ENCODE measurements at places on chromosomes 1 and 21. TPM values are rescaled to one million over a fixed set of nuclear protein-coding genes. Genes with fewer than 3 reads are reported as not detected.

DNA sequence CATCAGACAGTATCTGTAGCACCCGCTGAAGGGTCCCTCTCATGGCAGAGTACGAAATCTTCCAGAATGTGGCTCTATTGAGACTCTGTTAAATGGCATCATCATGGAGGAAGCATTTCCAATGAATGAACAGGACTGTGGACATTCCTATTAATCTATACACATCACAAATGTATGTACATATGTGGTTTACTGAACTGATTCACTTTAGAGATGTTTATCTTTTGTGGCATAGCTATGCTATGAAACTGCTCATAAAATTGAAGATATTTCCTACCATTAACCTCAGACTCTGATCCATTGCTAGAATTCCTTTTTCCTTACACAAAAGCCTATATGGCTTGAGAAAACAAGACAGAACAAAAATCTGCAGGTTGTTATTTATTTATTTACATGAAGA lies 259.6 kb upstream of the RRP15 start:
- no peak for DNase-seq

DNA sequence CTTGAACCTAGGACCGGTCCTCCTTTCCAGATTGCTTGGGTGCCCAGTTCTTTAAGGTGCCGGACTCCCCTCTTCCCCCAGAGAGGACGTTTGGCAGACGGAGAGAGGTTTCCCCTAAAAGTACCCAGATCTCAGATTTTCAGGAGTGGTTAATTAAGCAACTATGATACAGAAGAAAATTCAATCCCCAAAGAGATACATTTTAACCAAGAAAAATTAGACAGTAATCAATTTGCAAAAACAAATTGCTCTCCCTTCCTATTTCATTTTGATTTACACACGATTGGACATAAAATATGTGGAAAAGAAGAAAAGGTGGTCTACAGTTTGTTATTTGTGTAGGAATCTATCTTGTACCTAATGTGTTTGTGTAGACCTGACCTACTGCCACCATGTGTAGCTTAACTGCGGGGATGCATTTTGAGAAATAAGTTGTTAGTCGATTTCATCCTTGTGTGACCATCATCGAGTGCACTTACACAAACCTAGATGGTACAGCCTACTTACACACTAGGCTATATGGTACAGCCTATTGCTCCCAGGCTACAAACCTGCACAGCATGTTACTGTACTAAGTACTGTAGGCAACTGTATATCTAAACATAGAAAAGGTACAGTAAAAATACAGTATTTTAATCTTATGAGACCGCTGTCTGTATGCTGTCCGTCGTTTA lies 755 bp downstream of the RPAP2 start:
- DNase-seq: no peak

DNA sequence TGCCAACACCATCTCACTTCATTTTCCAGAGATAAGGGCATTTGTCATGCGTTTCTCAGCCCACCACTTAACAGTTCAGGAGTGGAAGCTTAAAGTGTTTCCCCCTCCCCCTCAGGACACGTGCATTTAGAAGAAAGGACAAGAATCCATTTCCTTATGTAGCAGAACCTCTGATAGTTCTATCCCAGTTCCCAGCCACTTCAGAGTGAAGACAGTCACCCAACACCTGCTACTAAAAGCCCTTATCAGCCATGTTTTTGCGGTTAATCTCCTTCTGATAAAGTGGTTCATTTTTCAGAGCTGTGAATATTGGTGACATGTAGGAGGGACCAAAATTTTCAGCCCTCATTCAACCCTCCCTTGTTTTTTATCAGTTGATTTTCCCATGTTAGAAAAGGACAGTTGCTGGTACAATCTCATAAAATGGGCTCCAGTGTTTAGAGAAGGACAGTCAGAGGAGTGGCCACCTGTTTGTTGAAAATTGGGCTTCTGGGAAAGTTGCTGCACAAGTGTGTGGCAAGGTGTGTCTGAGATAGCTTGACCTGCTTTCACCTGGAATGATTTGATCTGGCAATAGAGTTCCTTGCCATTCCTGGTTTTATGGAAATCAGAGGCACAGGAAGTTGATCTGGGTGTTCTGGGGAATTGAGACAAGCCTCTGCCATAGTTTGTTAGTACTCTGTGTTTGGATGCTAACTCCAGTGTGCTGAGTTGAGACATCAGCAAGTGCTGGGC lies 114.0 kb downstream of the PPP1R12B start:
- no peak for DNase-seq

GRCh38 chr1:2238361-2239012 lies 10.4 kb downstream of the SKI start:
- no peak for DNase-seq

Gene OR2G6
- total RNA-seq: not detected

- no peak for DNase-seq
Measured at GRCh38 chr1:43370564-43370963, 2.8 kb upstream of the ELOVL1 start.

- no peak for DNase-seq
Measured at GRCh38 chr1:223249854-223250631, 107.0 kb upstream of the TLR5 start.

- no peak for DNase-seq
Measured at GRCh38 chr1:46819335-46819734, 20.5 kb downstream of the CYP4B1 start.

- no peak for DNase-seq
Measured at GRCh38 chr1:10402729-10403274, 3.9 kb downstream of the PGD start.

- no peak for DNase-seq
Measured at GRCh38 chr1:30087465-30087864, 635.9 kb downstream of the MATN1 start.

DNA sequence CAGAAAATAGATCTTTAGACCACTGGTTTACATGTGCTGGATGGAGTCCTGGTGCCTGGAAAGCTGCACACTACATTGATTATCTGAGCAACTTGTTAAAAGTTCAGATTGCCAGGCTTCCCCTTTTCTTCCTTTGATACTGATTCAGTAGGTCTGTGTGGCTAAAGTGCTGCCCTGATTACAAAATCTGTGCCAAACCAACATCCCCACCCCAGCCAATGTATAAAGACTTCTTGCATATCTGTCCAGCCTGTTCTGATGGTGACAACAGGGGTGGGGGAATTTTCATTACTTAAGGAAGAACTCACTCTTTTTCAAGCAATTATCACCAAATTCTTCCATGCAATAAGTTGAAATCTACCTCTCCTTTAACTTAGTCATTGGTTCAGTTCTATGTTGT lies 135.5 kb downstream of the TNFSF18 start:
- DNase-seq: no peak

Gene CDCP2
- not detected for total RNA-seq

DNA sequence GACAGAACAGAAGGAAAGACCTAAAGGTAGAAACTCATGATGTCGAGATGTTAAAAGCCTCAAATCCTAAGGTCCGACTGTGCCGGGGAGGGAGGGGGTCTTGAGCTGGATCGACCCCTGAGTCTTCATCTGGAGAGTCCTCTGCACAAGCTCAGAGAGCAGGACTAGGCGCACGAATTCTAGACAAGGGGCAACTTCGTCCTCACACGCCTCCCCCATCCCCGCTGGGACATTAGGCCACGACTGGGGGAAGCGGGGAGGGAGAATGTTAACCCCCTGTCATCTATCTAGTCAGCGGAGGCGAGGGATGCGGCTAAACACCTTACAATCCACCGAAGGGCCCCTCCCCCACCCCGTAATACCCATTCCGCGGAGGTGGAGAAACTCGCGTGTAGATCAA lies 94.7 kb downstream of the PRKAB2 start:
- DNase-seq: no peak

DNA sequence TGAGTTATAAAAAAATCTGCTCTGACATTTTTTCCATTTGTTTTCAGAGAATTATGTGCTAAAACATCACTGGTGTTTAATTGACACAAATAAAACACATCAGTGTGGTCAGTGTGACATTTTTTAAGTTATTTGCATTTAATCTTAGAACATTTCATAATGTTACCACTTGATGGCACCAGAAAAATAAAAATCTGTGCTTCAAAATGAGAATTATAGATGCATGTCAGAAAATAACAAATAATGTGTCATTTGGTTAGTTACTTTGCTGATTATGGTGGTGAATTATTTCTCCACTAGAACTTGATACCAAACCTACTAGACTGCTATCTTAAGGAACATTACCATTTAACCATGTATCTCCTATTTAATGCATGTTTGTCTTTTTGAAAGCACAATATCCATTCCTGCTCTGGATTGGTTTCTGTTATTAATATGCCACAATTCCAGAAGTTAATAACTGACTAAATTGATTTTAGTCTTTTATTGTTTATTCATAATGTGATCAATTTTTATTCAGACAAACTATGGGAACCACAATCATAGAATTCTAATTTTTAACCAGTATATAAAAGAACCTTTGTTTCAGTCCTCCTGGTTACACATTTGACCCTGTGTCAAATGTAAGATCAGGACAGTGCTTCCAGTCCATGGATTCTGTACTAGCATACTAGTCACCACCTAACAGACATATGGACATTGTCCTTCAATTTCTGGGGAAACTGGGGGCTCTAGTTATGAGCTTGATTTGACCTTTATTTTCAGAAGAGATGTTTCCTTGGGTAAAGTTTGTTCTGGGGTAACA lies 81.0 kb downstream of the RPS6KC1 start:
- no peak for DNase-seq

- DNase-seq: no peak
Measured at GRCh38 chr1:54070171-54070837, 16.9 kb downstream of the TCEANC2 start.

DNA sequence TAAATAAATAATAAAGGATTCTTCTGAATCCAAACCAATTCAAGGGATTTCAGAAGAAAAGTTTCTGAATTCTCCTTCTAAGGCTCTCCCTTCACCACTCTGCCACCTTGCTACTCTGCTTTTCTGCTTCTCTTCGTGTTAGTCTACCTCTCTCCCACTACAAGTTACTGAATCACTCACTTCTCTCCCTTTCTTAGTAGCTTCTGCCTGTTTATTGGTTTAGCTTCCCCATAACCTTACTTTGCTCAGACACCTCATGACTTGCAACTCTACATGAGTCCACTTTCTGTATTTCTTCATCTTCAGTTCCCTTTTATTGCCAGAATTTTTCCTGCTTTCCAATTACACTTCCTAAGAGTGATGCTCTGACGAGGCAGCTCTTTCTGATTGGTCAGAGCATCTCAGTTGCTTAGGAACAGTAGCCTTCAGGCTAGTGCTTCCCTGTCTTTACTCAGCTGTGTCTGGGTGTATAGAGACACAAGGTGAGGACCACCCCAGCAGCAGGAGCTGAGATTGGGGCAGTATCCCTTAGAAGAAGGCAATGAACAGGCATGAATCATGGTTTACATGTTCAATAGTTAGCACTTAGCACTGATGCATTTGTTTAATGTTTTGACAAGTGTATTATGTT lies 144.6 kb downstream of the SLC30A10 start:
- DNase-seq: no peak

- DNase-seq: no peak
Measured at GRCh38 chr1:53736290-53736689, 2.7 kb downstream of the GLIS1 start.

GRCh38 chr1:93350322-93350721 lies 4.6 kb downstream of the DR1 start:
- DNase-seq: no peak

DNA sequence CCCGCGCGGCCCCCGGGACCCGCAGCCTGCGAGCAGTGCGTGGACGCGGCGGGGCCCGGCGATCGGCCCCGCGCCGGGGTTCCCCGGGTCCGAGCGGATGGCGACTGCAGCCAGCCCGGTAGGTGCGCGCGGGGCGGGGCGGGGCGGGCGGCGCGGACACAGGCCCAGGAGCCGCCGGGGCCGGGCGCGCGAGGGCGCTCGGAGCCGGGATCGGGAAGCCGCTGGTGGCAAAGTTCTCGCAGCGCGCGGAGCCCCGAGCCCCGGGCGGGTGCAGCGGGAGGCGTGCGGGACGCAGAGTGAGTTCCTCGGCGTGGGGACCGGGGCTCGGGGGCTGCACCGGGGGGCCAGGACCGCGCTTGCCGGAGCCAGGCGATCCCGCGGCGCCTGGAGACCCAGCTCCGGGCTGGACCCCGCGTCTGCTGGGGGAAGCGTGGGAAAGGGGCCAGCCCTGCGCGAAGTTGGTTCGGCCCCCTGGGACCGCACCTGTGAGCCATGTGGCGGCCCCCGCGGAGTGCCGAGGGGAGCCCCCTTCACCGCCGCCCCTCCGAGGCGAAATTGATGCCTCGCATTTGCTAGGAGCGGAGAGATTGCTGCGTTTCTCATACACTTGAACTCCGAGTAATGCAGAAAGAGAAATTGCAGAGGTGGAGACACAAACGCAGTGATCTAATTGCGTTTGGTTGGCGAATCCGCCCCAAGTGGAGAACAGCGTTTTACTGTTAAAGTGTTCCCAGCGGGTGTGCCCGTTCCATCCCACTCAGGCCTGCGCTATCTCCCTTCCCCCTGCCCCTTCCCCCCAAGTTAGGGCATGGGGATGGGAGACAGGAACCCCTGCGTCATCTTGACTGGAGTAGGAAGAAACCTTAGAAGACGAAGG lies 228.9 kb upstream of the TMEM51 start:
- peak; percentile 39 for DNase-seq

DNA sequence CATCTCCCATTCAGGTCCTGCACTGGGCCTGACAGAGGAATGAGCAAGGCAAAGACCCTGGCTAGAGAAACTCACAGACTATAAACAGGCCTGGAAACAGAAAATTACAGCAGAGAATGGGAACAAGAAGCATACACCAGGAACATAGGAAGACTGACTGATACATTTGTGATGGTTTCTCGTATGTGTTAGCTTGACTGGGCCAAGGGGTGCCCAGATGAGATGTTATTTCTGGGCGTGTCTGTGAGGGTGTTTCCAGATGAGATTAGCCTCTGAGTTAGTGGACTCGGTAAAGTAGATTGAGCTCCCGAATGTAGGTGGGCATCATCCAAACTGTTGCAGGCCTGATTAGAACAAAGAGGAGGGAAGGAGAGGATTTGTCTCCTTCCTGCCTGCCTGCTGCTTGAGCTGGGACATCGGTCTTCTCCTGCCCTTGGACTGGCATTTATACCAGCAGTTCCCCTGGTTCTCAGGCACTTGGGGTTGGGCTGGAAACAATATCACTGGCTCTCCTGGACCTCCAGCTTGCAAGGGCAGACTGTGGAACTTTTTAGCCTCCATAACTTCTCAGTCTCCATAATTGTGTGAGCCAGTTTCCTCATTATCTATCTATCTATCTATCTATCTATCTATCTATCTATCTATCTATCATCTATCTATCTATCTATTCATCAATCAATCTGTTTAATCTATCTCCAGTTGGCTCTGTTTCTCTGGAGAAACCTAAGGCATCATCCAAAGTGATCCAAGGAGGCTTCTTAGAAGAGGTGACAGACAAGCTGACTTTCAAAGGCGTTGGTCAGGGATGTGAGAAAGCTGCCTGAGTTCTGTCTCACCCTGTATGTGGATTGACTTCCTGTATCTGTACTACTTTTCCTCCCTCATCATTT lies 9.7 kb upstream of the FOXO6 start:
- no peak for DNase-seq

GRCh38 chr1:215529111-215529510 lies 38.0 kb upstream of the KCTD3 start:
- no peak for DNase-seq

Gene CD164L2
- not detected for total RNA-seq
